ENCODE measurements at places on chromosomes 12 and 14. TPM values are rescaled to one million over a fixed set of nuclear protein-coding genes. Genes with fewer than 3 reads are reported as not detected.

PCED1B gene
- total RNA-seq, result 1.0 TPM

B4GALNT1 gene
- 42.3 TPM for total RNA-seq

PMCH gene
- not detected for total RNA-seq

CIROP gene
- not detected for total RNA-seq

FAM90A1 gene
- total RNA-seq, result not detected

GYS2 gene
- not detected for total RNA-seq

CISTR gene
- total RNA-seq, result not detected

LRP10 gene
- total RNA-seq, result 59.3 TPM
